Stromal cell of bone marrow (primary cell): ENCODE measurements at places on chromosomes 12 and 14.
A peak's percentile ranks its signal among the peaks of the same experiment; 100 is the strongest.

GRCh38 chr12:107448198-107448597, 237.4 kb upstream of the PWP1 start:
- DNase-seq: no peak

DNA sequence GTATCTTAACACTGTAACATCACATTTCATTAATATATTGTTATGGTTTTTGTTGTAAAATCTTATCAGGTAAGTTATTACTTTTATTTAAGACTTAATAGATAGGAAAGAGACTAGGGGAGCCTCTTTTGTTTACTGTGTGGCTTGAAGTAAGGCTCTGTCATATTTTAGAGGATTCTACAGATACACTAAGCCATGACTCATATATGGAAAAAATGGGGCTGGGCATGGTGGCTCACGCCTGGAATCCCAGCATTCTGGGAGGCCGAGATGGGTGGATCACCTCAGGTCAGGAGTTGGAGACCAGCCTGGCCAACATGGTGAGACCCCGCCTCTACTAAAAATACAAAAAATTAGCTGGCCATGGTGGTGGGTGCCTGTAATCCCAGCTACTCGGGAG, 23.6 kb upstream of the NPFF start:
- no peak for DNase-seq

DNA sequence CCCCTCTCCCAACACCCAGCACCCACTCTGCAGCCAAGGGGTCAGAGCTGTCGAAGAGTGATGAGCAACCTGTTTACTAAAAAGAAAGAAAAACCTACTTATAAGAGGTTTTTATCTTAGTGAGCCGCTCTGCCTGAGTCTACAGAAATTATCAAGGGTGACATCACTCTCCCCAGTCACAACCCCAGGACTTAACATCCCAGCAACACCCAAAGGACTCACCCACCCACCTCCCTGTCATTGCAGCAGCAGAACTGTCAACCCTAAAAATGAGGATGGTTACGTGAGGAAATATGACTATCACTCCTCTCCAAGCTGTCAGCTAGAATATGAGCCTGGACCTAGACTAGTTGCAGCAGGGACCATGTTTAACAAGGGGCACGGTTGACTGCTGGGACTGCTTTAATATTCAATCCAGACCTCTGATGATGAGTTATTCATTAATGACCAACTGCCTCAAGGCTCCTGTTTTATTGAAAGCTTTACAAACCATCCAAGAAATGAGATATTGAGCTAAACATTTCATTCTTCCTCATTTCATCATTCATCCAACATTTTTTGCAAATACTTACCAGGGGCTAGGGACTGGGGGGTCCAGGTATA, 53.9 kb upstream of the FICD start:
- DNase-seq: no peak

- peak; percentile 69 for DNase-seq
Measured at GRCh38 chr12:112904571-112904970, 2.2 kb upstream of the OAS1 start.

DNA sequence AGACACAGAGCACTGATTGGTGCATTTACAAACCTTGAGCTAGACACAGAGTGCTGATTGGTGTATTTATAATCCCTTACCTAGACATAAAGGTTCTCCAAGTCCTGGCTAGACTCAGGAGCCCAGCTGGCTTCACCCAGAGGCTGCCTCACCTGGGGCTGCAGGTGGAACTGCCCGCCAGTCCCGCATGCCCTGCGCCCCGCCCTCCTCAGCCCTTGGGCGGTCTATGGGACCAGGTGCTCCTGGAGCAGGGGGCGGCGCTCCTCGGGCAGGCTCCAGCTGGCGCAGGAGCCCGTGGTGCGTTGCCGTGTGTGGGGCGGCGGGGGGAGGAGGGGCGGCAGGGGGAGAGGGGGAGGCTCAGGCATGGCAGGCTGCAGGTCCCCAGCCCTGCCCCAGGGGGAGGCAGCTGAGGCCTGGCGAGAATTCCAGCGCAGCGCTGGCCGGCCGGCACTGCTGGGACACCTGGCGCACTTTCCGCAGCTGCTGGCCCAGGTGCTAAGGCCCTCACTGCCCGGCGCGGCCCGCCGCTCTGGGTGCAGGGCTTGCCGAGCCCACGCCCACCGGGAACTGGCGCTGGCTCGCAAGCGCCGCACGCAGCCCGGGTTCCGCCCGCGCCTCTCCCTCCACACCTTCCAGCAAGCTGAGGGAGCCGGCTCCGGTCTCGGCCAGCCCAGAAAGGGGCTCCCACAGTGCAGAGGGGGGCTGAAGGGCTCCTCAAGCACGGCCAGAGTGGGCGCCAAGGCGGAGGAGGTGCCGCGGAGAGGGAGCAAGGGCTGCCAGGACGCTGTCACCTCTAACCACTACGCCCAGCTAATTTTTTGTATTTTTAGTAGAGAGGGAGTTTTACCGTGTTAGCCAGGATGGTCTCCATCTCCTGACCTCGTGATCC, 3.1 kb upstream of the SLCO1B3 start:
- no peak for DNase-seq

GRCh38 chr12:60101715-60102114, 505.9 kb downstream of the SLC16A7 start:
- DNase-seq: peak; percentile 33

DNA sequence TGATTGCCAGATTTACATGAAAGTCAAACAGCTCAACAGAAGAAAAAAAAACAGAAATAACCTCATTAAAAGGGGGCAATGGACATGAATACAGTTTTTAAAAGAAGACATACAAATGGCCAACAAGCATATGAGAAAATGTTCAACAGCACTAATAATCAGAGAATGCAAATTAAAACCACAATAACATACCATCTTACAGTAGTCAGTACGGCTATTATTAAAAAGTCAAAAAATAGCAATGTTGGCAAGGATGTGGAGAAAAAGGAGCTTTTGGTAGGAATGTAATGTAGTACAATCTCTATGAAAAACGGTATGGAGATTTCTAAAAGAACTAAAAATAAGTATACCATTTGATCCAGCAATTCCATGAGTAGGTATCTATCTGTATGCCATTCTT, 272.1 kb downstream of the CEP128 start:
- DNase-seq: no peak

DNA sequence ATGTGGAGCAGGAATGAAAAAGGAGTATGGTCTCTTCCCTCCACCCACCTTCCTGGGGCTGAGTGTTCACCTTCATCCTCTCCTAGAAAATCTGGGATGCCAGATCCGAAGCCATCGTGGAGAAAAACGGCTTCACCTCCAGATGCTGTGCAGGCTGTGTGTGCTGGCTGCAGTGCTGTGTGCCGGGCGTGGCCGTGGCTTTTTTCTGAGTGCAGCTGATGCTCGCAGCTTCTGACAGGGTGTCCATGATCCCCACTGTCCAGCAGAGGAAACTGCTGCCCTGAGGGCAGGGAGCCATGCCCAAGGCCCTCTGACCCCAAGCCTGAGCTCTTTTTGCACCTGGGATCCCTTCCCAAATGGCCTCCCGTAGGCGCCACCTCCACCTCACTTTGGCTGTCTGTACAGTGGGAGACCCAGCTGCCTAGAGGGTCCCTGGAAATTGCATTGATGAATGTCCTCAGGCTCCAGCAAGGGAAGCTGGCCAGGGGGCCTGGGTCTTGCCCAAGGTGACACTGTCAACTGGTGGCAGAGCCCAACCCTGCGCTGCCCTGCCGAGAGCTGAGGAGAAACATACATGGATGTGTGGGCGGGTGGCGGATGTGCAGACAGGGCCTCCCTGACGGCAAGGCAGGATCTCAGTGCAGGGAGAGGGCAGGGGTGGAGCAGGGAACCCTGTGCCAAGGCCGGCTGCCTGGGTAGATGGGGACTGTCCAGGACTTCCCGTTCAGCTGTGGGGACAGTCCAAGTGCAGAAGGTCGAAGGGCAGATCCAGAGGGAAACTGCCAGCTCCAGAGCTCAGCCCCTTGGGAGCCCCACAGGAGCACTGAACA, 53.3 kb downstream of the BEGAIN start:
- DNase-seq: no peak

DNA sequence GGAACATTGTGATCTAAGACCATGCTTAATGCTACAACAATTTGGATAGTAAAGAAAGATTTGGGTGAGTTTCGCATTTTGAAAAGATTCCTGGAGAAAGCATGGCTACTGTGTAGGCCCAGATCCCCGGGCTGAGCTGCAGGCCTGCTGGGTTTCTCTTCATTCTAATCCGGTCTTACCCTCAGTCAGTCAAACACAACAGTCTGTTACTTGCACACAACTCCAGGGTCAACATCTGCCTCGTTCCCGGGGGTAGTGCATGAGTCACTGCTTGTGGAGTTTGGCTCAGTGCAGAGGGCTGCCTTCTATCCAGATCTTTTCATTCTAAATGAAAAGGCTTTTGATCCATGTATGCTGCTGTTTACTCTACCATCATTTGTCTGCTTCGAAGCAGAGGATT, 60.4 kb upstream of the SEL1L start:
- DNase-seq: no peak

DNA sequence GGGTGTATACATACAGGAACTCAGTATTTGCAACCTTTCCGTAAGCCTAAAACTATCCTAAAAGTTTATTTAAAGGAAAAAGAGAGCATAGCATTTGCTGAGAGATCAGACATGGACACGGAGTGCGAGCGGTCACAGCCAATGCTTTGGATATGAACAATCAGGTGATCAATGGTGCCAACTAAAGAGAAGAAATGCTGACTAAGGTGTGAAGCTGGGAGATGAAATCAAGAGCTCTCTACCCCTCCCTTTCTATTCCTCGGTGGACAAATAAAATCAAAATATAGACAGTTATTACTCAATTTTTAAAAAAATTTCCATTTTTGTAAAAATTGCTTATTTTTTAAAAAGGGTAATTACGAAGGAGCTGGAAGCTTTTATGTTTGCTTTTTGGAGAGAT, 29.2 kb downstream of the NT5DC3 start:
- DNase-seq: no peak

DNA sequence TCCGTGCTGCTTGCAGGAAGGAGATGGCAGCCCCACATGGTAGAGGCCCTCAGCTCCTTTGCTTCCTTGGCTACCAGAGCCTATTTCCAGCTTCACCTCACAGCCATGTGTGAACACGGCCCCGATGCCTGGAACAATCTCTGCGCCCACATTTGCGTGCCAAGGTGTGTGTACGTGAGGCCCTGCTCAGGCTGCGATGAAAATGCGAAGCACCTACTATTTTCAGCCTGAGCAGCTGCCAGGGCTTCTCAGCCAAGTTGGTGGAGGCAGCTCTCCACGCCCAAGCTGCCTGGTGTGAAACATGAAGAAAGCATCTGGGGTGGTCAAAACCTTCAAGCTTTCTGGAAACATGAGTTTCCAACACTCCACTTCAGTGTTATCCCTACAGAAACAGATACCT, 177.8 kb upstream of the EGLN3 start:
- no peak for DNase-seq

DNA sequence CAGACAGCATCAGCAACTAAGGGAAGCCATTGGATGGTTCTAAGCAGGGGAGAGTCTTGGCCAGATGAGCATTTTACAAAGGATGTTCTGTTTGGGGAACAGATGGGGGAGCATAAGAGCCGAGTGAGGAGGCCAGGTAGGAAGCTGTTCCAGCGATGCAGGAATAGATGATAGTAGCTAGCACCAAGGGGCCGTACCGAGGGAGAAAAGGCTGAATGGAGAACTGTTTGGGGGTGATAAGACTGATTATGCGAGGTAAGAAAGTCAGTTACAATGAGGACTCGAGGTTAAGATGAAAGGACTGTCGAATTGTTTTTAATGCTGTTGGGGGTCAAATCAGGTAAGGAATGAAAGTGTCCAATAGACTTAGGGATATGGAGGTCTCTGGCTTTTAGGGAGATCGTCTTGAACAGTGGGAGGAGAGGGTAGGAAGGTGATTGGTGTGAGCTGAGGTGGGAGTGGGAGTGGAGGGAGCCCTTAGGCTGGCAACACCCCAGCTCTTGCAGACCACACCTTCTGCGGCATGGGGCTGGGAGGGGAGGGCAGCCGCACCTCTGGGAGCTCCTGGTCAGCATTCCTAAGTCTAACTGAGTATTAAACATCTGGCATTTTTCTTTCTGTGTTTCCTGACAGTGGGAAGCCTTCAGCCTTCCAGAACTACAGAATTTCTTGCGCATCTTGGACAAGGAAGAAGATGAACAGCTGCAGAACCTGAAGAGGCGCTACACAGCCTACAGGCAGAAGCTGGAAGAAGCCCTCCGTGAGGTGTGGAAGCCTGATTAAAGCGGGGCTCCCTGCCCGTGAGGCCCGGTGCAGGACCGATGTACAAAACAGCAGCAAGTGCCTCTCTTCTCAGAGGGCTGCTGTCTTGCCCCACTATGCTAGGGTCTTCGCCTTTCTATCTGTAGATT, 64.8 kb downstream of the GNS start:
- DNase-seq: no peak

DNA sequence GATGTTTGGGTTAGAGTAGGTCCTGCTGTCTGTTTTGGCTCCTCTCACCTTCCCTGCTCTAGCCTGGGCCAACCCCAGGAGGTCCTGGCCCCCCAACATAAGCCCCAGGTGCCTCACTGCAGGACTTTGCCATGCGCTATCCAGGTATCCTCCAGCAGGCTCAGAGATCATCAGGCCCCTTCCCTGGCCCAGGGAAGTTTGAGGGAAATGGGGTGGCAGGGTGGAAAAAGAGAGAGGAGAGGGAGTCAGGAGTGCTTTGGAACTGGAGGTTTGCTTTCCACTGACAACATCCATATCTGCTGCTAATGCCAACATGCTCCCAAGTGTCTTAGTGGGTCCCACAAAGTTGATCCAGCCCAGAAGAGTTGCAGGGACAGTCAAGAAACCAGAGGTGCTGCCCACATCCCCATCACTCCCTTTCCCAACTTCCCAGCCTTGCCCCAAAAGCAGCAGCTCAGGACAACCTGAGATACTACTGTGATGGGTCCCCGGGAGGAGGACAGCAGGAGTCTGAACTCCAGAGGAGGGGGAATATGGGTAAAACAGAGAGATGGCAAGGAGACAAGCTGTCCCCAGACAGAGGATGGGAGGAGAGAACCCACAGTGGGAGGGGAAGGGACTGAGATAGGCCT, 677 bp downstream of the TNS2 start:
- no peak for DNase-seq

- no peak for DNase-seq
Measured at GRCh38 chr12:6145564-6145963, 21.1 kb upstream of the VWF start.

- no peak for DNase-seq
Measured at GRCh38 chr14:102359341-102359740, 3.3 kb downstream of the CINP start.

GRCh38 chr12:114684098-114684869, at the start of gene TBX3:
Gene TBX3, minus strand, starts transcription at chr12:114684175. Its CDS starts 975 bp downstream, at chr12:114683200.
- peak; percentile 98 for DNase-seq
